ENCODE measurements at places on chromosomes 6 and 20.

DNA sequence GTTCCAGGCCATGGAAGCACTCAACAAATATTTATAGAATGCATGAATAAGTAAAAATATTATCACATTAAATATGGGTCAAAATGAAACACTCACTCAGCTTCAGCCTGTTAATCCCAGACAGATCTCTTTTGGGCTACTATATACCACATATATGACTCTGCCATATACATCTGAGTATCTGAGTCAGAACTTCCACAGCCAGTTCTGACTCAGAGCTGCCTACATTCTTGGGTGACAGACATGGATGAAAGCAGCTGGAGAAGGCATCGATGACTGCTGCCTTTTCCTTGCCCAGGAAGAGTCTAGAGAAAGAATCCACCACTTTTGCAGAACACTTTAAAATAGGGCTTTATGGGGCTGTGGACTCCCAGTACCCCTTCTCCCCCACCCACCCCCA, 11.5 kb upstream of the PDYN start:
- no peak for DNase-seq

- no peak for DNase-seq
Observed at GRCh38 chr6:37068356-37069270, 63.2 kb downstream of the FGD2 start.

GRCh38 chr20:36308986-36309385, 2.8 kb downstream of the DLGAP4 start:
- no peak for DNase-seq

DNA sequence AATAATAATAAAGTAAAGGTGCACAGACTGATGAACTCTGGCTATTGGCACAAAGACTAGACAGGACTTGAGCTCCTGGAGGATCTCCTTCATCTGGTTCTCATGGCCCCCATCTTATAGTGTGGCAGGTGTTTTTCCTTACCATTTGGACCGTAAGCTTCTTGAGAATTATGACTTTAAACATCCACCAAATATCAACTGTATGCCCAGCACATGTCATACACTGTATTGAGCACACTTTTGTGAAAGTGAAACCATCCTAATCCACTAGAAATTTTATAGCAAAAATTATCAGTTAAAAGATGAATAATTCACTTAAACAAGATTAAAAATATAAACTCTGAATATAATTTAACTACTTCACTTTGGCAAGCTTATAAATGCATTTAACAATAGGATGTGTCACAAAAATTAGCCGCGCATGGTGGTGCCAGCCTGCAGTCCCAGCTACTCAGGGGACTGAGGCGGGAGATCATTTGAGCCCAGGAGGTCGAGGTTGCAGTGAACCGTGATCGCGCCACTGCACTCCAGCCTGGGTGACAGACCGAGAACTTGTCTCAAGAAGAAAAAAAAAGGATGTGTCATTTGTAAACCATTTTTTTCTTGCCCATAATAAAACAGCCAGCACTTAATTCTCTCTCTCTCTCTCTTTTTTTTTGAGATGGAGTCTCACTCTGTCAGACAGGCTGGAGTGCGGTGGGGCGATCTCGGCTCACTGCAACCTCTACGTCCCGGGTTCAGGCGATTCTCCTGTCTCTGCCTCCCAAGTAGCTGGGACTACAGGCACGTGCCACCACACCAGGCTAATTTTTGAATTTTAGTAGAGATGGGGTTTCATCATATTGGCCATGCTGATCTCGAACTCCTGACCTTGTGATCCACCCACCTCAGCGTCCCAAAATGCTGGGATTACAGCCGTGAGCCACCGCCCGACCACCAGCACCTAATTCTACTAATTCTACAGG, 9.1 kb downstream of the HIVEP2 start:
- no peak for DNase-seq

- DNase-seq = no peak
Observed at GRCh38 chr20:49519212-49519712, 36.8 kb upstream of the KCNB1 start.

GRCh38 chr6:159939591-159940016, 29.3 kb upstream of the IGF2R start:
- no peak for DNase-seq

DNA sequence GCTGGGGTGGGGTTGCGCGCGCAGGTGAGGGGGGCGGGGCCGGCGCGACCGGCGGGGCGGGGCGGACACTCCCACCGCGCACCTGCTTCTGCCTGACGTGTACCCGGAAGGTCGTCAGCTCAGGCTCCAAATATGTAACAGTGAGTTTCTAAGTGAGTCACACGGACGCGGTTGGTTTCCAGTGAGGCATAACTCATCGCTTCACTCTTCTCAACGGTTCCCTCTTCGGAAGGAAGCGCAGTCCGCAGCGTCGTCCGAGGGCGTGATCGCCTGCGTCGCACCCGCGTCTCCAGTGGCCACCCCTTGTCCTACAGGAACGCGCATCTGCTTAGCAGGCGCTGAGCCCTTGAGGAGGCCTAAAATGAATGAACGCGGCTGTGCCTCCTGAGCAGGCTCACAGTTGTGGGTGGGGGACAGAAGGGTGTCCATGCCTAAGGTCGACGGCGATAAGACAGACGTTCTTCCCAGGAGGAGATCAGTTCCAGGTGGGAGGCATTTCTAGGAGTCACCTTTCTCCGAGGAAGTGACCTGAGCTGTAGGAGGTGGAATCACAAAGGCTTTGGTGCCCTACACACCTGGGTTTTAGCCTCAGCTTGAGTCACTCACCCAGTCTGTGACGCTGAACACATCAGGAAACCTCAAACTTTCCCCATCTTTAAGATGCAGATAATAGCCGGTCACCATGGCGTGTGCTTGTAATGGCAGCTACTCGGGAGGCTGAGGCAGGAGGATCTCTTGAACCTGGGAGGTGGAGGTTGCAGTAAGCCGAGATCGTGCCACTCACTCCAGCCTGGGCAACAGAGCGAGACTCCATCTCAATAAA, 50.9 kb upstream of the EZR start:
- DNase-seq = peak; percentile 50

Measured in activated T-cell treated with anti-CD3 and anti-CD28 coated beads for 4 hours (primary cell).